ENCODE measurements at places on chromosomes 11 and 22.

DNA sequence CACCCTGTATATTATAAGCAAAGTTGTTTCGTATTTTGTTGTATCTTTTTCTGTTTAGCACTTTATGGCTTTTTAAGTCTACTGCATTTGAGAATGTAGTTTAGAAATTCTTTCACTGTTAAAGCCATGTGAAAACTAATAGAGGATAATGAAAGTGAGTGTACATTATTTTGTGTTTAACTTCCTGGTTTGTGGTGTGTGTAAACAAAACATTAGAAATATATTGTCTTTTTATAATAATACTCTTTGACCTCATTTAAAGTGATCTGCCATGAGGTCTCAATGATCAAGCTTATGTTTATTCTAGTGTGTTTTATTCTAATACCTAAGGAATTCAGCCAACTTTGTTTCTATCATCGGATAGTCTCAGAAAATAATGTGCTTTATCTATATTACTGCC is 27.4 kb upstream of the TMEM45B start:
- DNase-seq = no peak

GRCh38 chr11:2153581-2154194 is 7.3 kb downstream of the INS start:
- no peak for DNase-seq

DNA sequence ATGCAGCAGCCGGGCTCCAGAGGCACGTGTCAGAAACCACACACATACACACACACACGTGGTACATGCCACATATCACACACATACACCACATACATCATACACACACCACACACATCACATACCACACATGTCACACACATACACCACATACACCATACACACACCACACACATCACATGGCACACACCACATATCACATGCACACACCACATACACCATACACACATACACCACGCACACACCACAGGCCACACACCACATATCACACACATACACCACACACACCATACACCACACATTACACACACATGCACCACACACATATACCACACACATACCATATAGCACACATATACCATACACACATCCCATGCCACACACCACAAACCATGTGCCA is 97.5 kb upstream of the PRR5 start:
- DNase-seq = no peak

- DNase-seq = no peak
Observed at GRCh38 chr11:5117588-5117987, 20.6 kb downstream of the OR52A5 start.

DNA sequence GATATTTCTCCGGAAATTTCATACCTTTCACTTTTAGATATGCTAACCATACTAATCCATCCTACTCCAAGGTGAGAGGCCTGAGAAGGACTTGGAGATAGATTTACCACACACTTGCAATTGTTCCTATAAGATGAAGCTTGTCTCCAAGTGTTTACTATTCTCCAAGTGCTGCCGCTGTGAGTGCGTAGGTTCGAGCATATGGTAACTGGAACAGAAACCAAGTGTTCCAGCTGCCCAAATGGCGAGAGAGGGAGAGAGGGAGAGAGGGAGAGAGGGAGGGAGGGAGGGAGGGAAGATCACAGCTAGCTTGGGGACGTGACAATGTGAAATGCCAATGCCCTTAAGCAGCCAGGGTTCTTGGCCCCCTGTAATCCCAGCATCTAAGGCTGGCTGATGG is 21.5 kb downstream of the ASCC2 start:
- no peak for DNase-seq

DNA sequence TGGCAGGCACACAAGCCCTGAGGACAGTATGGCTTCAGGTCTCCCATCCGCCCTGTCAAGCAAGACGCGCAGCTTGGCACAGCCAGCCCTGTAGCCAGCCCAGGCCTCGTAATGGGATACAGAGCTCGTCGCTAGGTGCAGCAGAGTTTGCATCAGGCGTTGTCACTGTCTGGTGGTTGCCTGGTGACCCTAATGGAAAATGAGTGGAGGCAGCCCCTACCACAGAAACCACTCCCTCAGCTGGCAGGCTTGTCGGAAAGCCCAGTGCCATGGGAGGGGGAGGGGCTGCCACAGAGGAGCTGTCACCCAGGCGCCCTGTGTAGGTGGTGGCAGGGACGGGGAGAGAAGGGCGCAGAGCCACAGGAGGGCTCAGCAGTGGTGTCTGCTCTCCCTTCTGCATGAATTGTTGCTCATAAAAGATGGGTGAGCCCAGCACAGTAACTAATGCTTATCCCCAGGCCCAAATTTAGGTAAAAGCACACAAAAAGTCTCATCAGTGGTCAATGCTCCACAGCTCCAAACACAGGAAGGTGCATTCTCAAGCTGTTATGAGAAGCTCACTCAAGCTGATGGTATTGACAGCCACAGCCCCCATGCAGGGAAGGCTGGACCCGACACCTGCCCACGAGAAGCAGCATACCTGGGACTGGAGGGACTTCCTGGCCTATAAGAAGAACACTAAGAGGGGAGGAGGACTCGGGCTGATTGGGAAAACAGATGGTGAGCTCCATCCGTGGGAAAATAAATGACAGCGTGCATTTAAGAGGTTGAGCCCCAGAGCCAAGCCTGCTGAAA is 164.6 kb downstream of the ETS1 start:
- no peak for DNase-seq

DNA sequence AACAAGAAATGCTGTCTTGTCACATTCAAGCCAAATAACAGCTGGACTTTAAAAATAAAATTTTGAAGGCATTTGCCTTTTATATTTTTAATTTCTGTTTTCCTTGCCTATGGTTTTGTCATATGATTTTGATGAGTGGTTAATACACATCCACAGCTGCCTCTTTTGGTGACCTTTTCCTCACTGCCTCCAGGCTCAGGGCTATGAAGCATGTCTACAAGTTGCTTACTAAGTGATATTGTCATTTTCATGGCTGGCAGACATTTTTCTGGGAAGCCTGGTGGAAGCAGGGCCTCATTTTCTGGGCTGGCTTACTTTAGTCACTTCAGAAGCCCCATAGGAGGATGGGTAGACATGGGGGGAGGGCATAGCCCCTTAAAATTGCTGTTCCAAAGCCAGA is 344.9 kb downstream of the SOX6 start:
- DNase-seq = no peak

- no peak for DNase-seq
Observed at GRCh38 chr11:94675813-94676212, 92.3 kb upstream of the AMOTL1 start.

DNA sequence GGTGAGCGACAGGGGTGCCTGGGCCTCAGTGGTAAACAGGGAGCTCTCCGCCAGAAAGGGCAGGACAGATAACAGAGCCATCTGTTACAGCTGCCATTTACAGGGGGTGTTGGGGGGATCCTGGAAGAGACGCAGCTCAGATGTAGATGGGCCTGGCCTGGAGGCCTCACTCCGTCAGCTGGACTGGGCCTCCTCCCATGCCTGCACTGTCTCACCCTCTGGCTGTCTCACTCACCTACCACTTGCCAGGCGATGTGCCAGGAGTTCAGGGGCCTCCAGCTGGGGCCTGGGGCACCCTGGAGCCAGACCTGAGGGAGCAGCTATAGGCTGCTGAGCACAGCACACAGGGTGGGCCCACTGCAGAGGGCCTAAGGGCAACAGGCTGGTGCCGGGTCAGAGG is 16.3 kb upstream of the SUSD2 start:
- no peak for DNase-seq

GRCh38 chr22:45088576-45088975 is 75.1 kb upstream of the NUP50 start:
- DNase-seq = no peak

DNA sequence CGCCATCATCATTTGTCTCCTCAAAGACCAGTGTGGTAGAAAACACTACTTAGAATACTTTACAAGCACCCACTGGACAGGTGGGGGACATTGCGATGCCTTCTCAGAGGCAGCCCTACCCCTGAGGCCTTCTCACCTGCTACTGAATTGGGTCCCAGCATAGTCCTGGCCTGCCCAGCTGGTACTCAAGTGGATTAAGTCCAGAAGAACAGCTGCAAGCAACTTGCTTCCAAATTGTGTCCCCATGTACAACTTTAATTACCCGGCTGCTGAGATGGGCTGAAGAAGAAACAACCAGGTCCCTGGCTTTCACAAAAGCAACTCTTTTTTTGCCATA is 12.3 kb downstream of the ABTB2 start:
- no peak for DNase-seq

DNA sequence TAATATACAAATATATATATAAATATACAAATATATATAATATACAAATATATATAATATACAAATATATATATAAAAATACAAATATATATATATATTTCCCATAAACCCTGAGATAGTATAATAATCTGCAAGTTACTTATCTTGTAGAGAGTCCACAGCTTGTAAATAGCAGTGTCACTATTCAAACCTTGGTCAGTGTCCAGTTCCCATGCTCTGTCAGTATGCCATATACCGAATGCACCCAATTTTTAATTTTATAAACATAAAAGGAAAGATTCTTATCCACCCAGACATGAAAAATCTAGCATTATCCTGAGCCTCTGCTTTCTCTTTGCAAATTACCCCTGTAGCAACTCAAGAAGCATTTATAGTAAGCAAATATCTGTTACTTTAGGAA is 21.6 kb upstream of the CTSC start:
- DNase-seq = no peak

- DNase-seq = no peak
Observed at GRCh38 chr11:72546866-72547265, 112.5 kb upstream of the CLPB start.

DNA sequence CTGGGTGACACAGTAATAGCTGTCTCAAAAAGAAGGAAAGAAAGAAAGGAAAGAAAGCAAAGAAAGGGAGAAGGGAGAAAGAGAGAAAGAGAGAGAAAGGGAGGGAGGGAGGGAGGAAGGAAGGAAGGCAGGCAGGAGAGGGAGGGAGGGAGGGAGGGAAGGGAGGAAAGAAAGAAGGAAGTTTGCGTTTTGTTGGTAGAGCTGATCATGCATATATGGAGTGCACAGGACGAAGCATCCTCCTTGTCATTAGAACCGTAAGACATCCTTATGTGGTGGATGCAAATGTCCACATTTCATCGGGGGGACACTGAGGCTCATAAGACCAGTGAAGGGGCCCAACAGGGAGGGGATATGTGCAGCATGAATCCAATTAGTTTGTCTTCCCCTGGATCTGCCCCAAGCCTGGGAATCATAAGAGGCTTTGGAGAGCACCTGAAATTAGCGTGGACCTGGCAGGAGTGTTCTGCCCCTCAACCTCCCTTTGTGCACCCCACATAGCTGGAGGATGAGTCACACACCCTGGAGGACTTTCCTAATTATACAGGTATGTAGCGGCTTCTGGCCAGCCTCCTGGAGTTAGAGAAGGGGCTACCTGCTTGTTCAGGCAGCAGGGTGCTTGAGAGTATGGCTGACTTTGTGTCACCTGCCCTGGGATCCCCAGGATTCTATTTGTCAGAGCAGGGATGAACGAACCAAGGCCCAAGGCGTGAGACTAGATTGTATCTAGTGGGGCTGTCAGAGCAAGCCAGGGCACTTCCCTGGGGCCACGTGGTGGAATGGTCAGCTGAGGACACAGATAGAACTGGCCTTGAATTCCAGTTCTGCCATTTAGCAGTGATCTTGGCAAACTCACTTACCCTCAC is 119.7 kb upstream of the CD82 start:
- no peak for DNase-seq

DNA sequence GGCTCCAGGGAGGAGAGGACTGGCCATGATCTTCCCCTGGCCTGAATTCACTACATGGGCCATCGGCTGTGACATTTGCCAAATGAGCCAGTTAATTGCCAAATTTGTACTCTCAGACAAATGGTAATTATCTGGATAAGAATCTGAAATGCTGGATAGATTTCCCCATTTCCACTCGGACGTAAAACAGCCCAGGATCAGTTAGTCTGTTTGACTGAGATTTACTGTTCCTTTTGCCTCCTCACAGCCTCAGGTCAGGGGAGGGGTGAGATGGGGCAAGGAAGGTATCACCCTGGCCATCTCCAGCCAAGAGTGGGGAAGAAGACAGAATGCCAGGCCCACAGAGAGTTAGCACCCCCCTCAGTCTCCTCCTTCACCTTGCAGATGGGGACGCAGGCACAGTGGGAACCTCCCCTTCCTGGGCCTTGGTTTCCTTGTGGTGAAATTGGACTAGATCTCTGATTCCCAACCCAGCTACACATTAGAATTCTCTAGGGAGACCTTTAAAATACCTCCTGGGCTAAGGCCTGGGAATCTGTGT is 5.2 kb downstream of the TRIM29 start:
- DNase-seq = no peak

DNA sequence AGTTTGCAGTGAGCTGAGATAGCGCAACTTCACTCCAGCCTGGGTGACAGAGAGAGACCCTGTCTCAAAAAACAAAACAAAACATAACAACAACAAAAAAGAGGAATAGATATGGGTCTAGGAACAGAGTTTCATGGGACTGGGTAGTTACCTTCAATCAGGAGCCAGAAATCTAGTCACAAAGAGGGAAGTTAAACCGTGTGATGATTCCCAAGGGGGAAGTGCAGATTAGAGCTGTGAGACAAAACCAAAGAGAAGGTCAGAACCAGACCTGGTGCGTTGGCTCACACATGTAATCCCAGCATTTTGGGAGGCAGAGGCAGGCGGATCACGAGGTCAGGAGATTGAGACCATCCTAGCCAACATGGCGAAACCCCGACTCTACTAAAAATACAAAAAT is 42.1 kb upstream of the LARGE1 start:
- no peak for DNase-seq

DNA sequence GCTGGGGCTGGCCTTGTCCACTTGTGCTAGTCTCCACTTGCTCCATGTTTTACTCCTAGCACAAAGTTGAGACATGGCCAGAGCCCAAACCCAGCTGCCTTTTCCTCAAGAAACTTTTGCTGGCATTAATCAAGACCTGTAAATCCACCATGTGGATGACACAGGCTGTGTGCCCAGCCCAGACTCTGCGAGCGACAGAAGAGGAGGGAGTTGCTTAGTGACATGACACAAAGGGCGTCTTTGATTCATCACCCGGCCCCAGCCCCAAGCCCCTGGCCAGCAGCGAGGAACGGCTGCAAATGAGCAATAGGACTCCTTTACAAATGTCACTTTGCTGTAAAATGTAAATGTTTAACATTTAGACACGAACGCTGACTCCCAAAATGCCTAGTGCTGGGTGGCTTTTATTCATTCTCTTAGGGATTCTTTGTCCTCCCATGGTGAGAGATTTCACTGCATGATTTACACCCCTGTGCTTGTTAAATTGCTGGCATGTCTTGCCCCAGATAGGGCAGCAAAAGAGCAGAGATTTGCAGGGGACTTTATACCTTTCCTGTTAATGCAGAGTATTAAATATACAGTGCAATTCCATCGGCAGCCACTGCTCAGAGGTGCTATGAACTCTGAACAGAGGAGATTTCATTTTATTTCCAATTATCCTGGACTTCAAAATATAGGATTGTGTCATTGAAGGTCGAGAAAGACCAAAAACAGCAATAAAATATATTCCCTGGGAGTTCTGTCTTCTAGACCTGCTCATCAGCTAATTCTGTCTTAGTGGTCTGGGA is 263.6 kb upstream of the NCAM1 start:
- no peak for DNase-seq
